ENCODE measurements at places on chromosomes 3 and 15. TPM values are rescaled to one million over a fixed set of nuclear protein-coding genes. Genes with fewer than 3 reads are reported as not detected.

Gene GRK7
- 0.07 TPM for polyA plus RNA-seq

Gene EFHB
- polyA plus RNA-seq = 2.2 TPM

Gene ITGB5
- 108 TPM for polyA plus RNA-seq

Gene EEFSEC
- 24.8 TPM for polyA plus RNA-seq

Gene ADPGK
- polyA plus RNA-seq = 47.9 TPM

Measured in right renal cortex interstitium (tissue), 3 donors.